ENCODE measurements at places on chromosomes 1 and 21.
A peak's percentile ranks its signal among the peaks of the same experiment; 100 is the strongest.

DNA sequence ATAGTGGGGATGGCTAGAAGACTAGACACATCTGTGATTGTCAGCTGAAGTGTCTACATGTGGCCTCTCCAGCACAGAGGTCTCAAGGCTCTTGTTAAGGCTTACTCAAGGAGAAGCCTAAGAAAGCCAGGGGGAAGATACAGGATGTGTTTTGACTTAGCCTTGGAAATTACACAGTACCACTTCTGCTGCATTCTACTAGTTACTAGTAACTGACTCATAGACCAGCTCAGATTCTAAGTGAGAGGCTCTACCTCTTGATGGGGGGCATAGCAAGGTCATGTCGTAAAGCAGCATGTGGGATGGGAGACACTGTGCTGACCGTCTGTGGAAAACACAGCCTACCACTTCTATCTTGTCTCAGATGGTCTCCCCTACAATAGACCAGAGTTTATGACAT lies 99.5 kb downstream of the UBE2U start:
- DNase-seq: no peak

GRCh38 chr1:67524143-67525052 lies 94.2 kb upstream of the SERBP1 start:
- no peak for DNase-seq

GRCh38 chr21:36550761-36551160 lies 70.8 kb upstream of the CLDN14 start:
- DNase-seq: peak; percentile 81

DNA sequence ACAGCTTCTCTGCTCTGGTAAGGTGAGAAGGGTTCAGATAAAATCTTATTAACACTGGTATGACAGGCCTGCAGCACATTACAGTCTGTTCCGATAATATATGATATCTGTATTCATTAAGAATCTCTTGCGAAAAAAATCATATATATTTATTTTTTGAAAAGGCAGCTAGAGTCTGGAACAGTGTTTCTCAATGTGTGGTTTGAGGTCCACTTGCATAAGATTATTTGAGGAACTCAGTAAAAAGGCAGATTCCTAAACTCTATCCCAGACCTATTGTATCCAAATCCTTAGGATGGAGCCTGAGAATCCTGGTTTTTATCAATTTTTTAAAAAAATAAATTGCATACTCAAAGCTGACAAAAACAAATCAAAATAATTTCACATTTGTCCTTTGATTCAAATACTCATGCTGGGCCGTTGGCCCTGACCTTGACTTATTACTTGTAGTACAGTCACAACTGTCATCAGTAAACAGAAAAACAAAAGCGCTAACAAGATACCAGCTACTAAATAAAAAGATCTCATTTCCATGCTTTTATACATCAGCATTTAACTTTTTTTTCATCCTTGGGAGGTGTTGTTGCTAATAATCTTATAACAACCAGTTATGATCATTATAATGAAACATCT lies 60.6 kb downstream of the RGS2 start:
- no peak for DNase-seq

- DNase-seq: no peak
Measured at GRCh38 chr1:97004054-97004453, 282.5 kb downstream of the PTBP2 start.

GRCh38 chr1:56477164-56478111 lies 101.9 kb downstream of the PLPP3 start:
- DNase-seq: peak; percentile 78

DNA sequence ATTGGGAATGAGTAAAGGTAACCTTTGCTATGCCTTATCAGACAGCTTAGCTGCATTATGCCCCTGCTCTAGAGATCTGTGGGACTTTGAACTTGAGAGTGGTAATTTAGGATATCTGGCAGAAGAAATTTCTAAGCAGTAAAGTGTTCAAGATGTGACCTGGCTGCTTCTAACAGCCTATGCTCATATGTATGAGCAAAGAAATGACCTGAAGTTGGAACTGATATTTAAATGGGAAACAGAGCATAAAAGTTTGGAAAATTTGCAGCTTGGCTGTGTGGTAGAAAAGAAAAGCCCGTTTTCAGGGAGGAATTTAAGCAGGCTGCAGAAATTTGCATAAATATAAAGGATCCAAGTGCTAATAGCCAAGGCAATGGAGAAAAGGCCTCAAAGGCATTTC lies 90.4 kb downstream of the HHIPL2 start:
- DNase-seq: no peak

GRCh38 chr1:165109013-165109412 lies 247.5 kb downstream of the LMX1A start:
- no peak for DNase-seq

- no peak for DNase-seq
Measured at GRCh38 chr1:112840631-112841624, 115.1 kb downstream of the SLC16A1 start.

GRCh38 chr1:54537611-54538010 lies 10.4 kb upstream of the ACOT11 start:
- no peak for DNase-seq

DNA sequence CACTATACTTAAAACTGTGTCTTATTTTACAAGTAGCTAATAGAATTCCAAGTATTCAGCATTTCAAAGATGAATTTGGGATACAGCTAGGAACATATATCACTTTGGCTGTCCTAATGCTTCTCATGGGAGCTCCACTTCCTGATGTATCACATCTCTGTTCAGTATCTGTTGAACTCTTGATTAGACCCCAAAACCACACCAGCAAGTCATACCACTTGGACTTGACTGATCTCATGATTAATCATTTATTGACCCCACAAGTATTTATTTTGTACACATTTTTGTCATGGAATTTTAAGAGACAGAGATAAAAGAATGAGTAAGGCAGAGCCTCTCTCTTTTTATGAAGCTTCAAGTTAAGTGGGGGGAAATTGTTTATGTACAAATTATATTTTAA lies 30.0 kb downstream of the TMPRSS15 start:
- no peak for DNase-seq

DNA sequence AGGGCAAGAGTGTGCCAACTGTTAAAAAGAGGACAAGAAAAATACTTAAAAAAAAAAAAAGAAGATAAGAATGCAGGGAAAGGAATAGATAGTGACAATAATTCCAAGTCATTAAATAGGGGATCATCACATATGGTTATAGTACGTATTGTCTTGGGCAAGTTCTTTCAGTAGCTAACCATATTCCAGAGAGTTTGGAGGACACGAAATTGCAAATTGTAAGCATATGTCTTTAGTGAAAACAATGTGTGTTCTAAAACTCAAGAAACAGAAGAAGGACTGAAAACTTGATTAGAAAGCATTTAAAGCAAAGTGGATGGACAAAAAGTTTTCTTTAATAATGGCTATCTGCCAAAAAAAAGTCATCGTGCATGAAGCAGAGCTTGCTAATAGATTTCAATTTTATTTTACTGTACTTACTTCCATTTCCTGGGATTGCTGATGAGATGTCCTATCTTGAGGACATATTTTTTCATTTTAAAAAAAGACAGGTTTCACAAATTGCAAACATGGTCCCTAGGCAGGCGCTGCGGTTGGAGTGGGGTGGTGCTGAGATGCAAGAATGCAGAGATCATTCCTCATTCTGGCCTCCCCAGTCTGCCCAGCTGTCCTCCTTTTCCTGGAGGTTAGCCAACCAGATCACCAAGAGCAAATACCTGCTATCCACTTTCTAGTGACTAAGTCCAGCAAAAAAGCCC lies 11.9 kb downstream of the TSPAN2 start:
- DNase-seq: no peak

DNA sequence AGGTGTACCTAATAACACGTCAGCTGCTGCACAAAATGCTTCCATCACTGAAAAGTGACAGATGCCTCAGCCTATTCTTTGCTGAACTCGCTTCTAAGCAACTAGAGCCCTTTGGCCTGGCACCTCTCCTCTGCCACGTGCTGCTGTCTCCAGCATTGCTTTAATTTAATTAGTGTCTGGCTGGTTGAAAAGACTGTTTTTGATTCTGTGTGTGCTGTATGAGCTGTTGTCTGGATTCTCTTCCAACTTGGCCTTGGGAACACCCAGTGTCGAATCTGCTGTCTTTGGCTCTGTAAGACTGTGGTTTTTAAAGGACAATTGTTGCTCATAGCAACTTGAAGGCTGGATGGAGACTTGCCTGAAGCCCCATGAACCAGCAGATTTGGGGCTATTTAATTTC lies 109.5 kb downstream of the PSMG1 start:
- DNase-seq: no peak

- no peak for DNase-seq
Measured at GRCh38 chr1:19455353-19455752, 30.0 kb downstream of the CAPZB start.

DNA sequence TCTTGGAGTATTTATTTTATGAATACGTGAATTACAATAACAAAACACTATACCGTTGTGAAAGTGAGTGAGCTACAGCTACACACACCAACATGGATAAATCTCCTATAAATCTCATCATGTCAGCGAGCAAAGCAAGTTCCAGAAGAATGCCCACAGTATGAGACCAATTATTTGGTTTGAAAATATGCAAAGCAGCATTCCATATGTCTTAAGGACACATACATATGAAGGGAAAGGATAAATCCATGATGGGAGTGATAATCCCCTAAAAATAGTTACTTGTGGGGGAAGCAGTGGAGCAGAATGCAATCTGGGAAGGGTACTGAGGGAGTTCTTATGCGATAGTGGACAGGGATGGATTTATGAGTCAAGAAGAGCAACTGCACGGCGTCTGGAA lies 261.3 kb downstream of the DISC1 start:
- no peak for DNase-seq

DNA sequence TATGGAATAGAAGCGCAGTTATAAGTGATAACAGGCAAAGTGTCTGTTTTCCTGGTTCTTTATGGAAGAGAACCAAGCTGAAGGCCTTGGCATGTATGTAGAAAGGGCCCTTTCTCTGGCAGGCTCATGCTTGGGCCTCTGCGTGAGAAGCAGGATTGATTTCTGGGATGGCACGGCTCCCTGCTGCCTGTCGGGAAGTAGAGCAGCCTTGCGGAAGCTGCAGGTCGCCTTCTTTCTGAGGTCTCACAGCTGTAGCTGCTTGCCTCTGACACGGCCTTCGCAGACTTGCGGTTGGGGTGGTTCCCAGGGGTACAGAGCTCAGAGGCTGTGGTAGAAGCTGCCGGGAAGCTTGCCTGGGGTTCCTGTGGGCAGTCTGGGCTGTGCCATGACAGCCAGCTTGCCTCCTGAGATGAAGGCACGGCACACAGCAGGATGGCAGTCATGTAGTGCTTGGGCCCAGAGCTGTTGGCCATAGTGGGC lies 39.4 kb downstream of the TRAPPC10 start:
- peak; percentile 43 for DNase-seq

- DNase-seq: no peak
Measured at GRCh38 chr1:245810181-245810769, 655.5 kb downstream of the KIF26B start.

DNA sequence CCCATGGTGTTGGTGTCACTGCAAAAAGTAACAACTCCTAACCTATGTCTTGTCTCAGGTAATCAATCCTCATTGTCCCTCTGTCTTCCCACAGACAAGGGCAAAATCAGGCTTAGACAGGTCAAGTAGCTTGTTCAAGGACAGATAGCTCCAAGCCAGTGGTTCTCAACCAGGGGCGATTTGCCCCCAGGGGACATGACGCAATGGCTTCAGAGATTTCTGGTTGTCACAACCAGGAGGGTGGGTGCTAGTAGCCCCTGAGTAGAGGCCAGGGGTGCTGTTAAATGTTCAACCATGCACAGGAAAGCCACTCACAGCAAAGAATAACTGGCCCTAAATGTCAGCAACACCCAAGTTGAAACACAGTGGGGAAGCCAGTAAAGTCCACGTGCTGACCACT lies 178.9 kb downstream of the RUNX1 start:
- DNase-seq: no peak

DNA sequence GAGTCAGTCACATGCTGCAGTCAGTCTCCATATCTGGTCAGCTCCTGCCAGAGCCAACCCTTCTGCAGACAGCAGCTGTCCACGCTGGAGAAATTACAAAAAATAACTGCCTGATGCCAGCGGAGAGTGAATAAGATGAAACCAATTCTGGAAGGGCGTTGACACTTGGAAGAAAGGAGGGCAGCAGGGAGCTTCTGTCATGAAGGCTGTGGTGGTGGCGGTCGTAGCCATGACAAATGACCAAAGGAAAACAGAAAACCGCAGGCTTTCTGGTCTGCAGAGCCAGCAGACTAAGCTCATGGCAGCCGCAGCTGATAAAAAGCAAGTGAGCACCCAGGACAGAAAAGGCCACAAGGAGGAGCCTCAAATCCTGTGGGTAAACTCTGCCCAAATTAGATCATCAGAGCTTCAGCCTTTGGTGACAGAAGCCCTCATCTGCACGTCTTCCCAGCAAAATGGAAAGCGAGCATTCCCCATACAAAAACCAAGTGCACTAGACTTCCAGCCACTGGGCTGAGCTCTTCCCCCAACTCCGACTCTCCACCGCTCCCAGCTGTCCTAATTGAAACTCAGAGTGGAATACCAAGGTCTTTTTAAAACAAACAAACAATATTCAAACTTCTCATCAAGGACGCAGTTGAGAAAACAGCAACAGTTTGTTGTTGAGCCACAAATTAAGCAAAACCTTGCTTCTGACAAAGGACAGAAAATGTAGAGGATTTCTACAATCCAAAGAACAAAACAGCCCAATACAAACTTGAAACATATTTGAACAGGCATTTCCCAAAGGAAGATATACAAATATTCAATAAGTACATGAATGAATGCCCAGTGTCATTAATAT lies 28.7 kb downstream of the RSPH1 start:
- no peak for DNase-seq

DNA sequence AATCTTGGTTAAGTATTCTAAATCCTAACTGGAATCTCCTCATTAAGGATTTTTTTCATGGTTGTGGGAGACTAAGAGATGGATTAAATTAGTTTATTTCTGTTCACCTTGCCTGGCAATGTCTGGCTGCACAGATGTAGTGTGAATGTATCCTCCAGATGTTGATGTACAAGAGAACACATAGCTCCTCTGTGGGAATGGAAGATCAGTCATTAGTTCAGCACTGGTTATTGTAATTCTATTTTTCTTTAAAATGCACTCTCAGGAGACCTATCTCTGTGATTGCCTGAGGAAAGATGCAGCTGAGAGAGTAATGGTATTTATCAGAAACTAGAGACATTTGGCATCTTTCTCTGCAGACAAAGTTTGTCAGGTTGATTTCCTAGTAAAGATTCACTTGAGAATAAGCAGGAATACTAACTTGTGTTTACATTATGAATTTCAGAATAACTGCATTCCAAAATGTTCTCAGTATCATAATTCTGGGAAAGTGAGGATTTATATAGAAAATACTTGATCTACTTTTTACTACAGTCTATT lies 178.6 kb downstream of the GIPC2 start:
- DNase-seq: no peak

DNA sequence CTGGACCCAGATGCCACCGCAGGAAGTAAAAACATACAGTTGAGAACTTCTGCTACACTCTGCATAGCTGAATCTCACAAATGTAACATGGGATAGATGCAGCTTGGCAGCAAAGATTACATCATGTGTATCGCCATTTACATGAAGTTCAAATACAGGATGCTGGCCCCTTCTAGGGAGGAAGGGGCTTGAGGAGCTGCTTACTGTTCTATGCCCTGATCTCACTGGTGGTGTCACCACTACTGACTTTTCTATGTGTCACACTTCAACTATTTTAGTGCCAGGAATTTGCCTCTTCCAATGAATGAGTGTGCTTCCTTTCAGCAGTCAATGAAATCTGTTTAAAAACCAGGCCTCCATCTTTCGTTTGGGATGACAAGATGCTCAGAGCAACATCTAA lies 31.1 kb downstream of the MRAP start:
- DNase-seq: no peak

- no peak for DNase-seq
Measured at GRCh38 chr1:232250838-232251237, 379.1 kb downstream of the SIPA1L2 start.

- DNase-seq: no peak
Measured at GRCh38 chr1:13435458-13435857, 25.2 kb downstream of the PRAMEF20 start.

Measured in aorta (tissue), 5 donors.